Activated T-cell treated with anti-CD3 and anti-CD28 coated beads, Interleukin-2, amount 50 U/mL, for 4 hours (primary cell): ENCODE measurements at places on chromosomes 16 and 17.

GRCh38 chr17:81200695-81201580 is 21.8 kb downstream of the CEP131 start:
- no peak for DNase-seq

DNA sequence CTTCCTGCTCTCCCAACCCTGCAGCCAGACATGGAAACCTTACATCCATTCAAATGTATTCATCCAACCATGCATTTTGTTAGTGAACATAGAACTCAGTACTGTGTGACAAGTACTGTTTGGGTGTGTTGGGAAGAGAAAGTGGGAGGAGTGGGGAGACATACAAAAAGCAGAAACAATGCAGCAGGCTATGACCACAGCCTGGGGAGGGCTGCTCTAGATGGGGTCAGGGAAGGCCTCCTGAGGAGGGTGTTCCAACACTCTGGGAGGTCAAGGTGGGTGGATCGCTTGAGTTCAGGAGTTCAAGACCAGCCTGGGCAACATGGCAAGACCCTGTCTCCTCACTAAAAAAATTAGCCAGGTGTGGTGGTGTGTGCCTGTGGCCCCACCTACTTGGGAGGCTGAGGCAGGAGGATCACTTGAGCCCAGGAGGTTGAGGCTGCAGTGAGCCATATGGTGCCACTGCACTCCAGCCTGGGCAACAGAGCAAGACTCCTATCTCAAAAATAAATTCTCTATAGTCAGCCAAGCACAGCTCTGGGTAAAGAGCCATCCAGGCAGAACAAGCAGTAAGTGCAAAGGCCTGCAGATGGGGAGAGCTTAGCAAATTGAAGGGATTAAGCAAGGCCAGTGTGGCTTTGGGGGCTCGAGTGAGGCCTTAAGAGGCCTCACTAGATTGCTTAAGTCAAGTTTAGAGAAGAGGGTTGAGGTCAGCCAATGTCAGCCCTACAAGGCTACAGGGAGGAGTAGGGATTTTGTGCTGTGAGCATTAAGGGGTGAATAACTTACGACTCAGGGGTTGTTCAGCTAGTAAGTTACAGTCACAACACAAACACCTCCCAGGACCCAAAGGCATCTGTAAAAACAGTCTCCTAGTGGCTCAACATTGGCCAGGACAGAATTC is 5.5 kb downstream of the SLC13A2 start:
- no peak for DNase-seq

DNA sequence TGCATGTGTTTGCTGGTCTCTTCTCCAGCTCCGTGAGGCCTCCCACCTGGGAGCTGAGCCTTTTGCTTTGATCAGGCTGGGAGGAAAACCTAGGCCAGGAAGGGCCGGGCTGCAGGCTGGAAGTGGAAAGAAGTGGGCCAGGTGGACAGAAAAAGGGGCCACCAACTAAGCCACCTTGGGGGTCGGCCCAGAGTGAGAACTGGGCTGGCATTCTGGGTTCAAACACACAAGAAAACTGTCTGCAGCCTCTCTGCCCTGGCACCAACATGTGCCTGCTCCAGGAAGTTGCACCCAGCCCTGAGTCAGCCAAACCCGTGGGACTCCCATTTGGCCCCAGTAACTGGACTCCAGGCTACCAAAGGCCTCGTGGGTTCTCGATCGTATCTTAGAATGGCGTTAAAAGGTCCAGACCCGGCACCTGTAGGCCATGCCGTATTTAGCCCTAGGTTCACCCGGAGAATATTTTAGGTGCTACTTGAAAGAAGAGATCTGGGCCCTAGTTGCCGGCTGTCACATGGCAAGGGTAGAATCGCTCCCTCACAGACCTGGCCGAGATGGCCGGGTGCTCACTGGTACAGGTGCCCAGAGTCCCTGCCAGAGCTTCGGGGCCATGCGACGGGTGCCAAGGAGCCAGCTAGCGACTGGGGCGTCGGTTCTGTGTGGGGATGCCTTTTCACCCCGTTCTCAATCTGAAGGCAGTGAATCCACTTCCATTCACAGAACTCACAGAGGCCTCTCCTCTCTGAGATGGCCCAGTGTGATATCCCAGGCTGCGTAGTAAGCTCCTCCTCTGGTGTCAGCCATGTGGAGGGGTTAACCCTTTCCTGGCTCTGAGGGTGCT is 236.6 kb downstream of the MRTFB start:
- DNase-seq, result no peak

DNA sequence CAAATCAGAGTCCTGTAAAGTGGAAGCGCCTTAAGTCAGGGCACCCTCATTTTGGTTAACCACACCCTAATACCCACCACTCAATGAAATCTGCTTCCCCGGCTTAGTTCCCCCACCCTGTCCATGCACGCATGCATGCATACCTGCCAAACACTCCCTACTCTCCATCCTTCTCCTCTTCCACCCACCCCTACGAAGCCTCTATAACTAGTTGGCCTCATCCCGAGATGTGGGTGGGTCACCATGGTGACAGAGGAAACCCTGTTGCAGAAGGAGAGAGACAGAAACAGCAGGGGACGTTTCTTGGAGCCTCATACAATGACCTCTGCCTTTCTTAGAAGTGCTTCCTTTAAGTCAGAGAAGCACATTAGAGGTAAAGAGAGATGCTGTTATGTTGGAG is 46.8 kb upstream of the DNAH9 start:
- DNase-seq, result no peak

DNA sequence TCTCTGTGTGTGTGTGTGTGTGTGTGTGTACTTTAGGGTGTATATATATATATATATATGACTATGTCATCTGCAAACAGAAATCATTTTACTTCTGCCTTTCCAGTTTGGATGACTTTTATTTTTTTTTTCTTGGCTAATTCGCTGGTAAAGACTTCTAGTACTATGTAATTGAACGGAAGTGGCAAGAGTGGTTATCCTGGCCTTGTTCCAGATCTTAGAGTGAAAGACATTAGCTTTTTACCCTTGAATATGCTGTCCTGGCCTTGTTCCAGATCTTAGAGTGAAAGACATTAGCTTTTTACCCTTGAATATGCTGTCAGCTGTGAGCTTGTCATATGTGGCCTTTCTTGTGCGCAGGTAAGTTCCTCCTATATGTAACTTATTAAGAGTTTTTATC is 72.7 kb upstream of the MYOCD start:
- DNase-seq, result no peak

DNA sequence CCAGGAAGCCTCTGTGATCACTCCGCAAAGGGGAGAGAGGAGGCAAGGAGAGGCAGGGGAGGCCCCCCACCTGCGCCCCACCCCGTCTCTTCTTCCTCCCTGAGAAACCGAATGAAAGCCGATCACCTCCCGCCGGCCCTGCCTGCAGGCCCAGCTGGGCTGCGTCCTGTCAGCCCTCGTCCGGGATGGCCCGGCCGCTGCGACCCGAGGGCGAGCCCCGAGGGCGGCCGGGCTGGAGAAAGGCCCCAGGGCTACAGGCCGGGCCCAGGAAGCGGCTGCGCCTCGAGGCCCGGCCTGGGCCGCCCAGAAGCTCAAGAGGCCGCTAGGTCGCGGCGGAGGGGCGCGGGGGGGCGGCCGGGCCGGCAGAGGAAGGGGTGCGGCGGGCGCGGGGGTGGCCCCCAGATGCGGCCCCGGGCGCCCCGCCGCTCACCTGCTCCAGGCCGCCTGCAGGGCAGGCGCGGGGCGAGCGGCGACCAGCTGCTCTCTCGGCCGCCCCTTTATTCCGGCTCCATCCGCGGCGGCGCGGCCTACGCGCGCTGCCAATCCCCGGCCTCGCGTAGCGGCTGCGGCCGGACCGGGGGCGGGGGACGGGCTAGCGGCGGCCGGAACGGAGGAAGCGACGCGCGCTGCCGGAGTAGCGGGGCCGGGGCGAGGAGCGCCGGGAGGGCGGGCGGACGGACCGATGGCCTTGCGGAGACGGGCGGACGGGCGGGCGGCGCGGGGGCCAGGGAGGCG is at the start of gene ZNF319:
ZNF319 (minus strand) TSS at position 702 of the 735 bp plus-strand sequence. CDS start 2,407 bp downstream, outside the sequence.
- no peak for DNase-seq

DNA sequence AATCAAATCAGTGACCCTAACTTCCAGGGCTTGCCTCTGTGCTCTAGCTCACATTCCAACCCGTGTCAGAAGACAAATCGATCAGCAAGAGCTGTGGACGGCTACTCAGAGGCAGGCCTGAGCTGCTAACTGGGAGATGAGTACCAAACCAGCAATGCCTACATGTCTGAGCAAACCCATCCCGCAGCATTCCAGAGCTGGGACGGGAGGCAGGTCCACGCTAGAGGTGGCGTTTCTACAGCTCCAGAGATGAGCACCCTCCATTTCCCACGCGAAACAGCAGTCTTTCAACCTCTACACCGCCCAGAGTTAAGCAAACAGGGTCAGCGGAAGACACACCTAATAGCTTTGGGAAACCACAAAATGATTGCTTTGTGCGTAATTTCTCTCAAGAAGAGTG is 6.5 kb downstream of the NXN start:
- no peak for DNase-seq

- no peak for DNase-seq
These were observed 155.4 kb upstream of the GOT2 start for GRCh38 chr16:58889516-58889915.

- DNase-seq, result peak; percentile 46
These were observed 9.4 kb downstream of the SNX20 start for GRCh38 chr16:50671644-50672260.

DNA sequence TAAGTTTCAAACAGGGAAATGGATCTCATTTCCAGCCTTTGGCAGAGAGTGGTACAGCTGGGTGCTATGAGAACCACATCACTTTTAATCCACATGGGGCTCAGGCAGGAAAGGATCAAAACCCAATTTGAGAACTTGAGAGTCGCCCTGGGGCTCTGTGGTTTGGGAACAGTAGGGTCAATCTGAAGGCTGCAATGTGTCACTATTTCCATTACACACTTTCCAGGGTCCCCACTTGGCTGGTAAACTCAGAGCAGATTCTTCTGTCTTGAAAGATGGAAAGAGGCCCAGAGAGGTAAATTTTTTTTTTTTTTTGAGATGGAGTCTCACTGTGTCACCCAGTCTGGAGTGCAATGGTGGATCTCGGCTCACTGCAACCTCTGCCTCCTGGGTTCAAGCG is 6.7 kb upstream of the HIGD1B start:
- DNase-seq, result no peak

DNA sequence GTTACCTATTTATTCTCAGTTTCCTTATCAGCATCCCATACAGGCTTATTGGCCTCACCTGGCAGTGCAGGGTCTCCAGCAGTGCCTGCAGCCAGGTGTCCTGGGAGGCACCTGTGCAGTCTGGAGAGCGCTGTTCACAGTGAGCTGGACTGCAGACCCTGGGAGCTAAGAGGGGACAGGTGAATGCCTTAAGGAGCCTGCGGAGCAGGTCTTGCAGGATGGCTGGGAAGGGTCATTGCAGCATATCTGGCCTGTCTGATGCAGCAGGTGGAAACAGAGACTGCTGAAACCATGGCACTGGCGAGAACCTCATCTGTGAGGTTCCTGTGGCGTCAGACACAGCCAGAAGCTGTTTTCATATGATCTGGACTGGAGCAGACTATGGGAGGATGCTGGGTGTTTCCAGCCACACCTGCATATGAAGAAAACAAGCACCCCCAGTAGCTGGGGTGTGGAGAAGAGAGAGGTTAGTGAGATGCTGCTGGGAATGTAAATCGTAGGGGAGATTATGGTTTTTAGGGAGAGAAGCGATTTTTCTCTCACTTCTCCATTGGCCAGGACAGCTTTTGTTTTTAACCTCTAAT is 77.0 kb downstream of the NTN1 start:
- no peak for DNase-seq

- DNase-seq, result no peak
These were observed 30.0 kb downstream of the SF3B3 start for GRCh38 chr16:70553645-70554044.

DNA sequence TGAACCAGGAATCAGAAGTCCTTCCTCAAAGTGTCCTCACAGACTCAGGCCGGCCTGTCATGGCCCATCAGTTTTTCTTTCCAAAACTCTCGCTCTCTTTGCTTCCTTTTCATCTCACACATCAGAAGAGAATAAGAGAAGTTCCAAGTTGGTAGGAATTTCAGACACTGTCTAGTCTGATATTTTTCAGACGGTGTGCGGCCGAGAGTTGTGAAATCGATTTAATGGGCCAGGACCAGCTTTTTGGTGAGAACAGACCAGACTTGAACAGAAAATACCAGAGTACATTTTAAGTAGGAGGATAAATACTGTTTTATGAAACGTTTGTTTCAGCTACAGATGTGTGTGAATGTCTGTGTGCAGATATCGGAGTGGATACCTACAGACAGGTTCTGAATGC is 24.8 kb upstream of the RCVRN start:
- DNase-seq, result no peak

DNA sequence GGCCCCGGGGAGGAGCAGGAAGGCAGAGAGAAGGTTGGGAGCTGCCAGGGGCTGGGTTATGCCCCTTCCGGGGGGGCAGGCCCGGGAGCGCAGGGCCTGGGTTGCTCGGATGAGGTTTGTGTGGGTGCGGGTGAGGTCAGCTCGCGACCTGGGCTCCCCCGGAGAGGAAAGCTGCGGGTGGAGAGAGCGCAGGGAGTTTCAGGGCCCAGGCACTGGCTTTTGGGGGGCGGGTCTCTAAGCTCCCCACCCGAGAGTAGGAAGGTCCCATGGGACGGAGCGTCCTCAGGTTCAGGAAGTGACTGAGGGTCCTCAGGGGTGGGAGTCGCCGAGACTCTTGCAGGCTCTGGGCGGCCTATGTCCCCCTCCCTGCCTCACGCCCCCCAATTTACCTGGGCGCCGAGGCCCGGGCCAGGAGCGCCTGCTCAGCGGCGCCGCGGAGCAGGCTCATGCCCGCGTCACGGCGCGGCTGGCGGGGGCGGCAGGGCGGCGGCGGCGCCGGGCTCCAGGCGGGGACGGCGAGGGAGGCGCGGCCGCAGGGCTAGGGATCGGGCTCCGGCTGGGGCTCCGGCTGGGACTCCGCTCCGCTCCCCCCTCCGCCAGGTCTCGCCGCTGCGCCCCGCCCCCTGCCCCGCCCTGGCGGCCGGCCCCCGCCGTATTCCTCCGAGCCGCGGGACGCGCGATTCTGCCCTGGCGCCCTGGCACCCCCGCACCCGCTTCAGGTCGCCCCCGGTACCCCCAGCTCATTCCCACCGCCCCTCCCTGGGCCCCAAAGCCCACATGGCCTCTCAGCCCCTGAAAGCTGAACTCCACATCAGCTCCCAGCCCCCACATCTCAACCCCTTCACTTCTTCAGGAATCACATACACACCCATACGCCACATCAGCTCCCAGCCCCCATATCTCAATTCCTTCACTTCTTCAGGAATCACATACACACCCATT is at the start of gene DOK4:
DOK4 (minus strand) TSS at position 578 of the 942 bp plus-strand sequence. CDS start 6,986 bp downstream, outside the sequence.
- peak; percentile 79 for DNase-seq

- no peak for DNase-seq
These were observed 27.1 kb downstream of the TAC4 start for GRCh38 chr17:49820773-49821172.

DNA sequence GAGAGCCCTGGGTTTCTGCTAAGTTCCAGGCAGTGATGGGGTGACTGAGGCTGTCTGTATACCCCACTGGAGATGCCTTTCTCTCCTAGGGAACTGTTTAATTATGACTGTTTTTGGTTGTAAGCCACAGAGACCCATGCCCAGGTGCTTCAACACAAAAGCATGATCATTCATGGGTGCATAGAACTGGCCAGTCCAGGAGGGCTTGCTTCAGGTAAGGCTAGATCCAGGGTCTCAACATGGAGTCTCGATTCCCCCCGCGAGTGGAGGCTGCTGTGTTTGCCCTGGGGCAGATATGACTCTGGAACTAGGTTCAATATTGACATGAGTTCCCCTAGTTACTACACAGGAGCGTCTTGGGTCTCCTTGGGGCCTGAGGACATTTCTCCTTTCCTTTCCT is 17.8 kb downstream of the NAGPA start:
- no peak for DNase-seq
